CD4-positive, alpha-beta T cell treated with Interleukin-15 for 4 hours (primary cell): ENCODE measurements at places on chromosomes 11 and 22.

DNA sequence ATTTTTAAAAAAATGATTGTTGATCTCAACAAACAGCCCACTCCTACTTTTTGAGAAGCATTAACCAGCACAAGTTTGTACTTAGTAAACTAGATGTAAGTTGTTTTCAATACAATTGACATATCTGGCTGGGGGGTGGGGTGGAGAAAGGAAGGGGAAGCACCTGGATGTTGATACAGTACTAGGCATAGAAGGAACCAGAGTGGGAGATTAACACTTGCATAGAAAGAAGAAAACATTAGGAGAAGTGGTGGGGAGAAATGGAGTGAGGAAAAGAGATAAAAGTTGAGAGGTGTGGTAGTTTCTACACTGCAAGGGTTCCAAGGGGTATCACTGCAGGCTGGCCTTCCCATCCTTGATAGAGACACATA is 10.6 kb upstream of the GAB2 start:
- DNase-seq = no peak

DNA sequence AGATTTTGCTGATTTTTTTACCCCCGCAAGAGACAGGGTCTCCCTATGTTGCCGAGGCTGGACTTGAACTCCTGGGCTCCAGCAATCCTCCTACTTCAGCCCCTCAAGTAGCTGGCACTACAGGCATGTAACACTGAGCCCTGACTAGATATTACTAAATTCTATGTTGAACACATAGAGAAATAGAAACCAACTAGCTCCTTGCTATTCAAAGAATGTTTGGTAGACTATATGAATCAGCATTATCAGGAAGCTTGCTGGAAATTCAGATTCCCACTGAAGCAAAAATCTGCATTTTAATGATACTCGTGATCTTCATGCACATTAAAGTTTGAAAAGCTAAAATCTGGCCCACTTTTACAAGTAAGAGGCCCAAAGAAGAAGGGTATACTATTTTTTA is 11.9 kb downstream of the TMEM41B start:
- DNase-seq = no peak

- no peak for DNase-seq
These were observed 5.4 kb upstream of the MTMR3 start for GRCh38 chr22:29877620-29878019.

DNA sequence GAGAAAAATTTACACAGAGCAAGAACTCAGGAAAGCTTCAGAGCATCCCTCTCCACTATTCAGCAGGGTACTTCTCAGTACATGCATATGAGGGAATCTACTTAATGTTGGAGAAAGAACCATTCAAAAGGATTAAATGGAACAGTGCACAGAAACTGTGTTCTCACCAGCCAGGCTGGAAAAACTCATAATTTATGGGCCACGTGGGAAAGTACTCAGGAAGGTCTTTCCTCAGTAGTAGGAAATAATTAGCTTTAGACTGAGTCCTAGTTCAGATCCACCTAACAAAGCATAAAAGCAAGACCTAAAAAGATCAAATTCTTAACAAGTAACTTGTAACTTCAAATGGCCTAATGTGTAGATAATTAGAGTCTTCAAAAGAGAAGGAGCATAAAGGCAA is 134.0 kb downstream of the FAM76B start:
- DNase-seq = no peak

DNA sequence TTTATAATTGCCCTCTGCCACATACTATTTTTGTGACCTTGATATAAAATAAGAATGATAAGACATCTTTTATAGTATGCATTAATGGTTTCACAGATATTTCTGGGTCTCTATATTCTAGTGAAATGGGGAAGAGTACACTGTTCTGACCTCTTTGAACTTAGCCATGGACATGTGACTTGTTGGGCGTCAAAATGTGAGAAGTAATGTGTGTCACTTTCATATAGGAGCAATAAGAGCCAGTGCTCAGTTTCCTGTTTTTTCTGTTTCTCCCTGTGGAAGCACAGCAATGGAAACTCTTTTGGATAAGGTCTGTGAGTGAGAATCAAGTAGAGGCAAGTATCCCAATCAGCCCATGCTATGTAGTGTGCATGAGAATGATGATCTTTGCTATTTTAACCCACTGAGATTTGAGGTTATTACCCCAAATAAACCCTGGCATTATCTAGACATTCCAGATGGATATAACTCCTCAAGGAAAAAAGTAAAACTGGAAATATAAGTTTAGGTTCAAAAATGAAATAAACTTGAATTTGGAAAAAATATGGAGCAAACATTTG is 60.7 kb downstream of the RAB38 start:
- no peak for DNase-seq

GRCh38 chr22:19497245-19497644 is 17.5 kb downstream of the CDC45 start:
- no peak for DNase-seq

DNA sequence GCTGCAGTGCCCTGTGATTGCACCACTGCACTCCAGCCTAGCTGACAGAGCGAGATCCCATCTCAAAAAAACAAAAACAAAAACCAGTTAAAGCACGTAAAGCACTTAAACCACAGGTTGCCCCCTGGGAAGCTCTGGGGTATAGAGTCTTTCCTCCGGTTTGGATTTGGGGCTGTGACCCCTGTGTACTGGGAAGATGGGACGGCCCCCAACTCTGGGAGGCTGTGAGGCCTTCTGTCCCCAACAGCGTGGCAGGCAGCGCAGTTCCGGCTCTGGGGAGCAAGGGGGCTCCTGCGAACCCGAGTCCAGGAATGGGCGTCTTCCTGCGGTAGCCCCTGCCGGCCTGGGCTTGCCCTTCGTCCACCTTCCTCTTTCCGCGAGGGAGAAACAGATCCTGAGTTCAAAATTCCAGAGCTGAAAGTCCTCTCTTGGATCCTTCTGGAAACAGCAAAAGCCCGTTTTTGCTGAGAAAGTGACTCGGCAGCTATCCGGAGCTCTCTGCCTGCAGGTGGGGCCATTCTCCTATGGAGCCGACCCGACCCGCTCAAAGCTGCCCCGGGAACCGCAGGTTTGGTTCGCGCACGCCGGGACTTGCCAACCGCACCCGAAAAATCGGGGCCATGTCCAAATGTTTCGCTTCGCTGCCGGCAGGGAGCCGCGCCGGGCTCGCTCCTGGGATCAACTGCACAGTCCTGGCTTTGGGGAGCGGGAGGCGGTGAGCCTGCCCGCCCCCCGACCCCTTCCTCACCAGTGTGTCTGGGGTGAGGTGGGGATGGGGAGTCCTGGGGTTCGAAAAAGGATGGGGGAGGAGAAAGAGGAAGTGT is 36.3 kb upstream of the POLA2 start:
- peak; percentile 42 for DNase-seq

GRCh38 chr22:17916226-17916889 is 108.0 kb downstream of the MICAL3 start:
- no peak for DNase-seq

- DNase-seq = peak; percentile 39
These were observed 5.3 kb downstream of the BIRC3 start for GRCh38 chr11:102322560-102322959.

DNA sequence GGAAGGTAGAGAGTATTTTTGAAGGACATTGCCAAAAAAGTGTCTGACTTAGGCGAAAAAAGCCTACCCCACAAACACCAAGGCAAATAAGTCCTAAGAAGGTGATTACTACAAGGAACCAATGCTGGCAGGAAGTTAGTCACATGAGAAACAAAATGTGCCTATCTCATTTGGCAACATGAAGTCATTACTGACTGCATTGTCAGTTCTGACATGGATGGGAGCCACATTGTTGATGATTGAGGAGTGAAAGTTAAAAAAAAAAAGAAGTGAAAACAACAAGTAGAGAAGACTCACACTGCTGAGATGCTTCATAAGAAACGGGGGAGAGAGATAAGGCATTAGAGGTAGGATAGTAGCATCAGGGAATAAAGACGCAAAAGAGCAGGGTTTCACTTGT is 141.5 kb upstream of the FAT3 start:
- DNase-seq = no peak

DNA sequence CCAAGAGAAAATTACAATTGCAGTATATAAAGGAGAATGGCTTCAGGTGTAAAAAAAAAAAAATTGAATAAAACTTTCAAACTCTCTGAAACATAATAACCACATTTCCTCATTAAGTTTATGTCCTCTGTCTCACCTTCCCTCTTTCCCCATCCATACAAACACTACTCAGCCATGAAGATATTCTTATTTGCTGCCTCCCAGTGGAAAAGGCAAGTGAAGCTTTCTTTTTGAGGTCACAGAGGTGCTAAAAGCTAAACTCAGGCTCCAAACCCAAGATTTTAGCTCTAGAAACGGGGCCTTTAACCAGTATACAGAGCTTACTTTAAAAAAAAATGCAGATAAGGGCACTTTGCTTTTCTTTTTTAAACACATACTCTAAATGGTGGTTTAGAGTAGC is 1568.5 kb downstream of the FAM181B start:
- DNase-seq = no peak

- no peak for DNase-seq
These were observed 4.2 kb downstream of the APOBEC3H start for GRCh38 chr22:39101226-39101625.

- DNase-seq = no peak
These were observed 11.6 kb downstream of the CCDC157 start for GRCh38 chr22:30368420-30368819.

DNA sequence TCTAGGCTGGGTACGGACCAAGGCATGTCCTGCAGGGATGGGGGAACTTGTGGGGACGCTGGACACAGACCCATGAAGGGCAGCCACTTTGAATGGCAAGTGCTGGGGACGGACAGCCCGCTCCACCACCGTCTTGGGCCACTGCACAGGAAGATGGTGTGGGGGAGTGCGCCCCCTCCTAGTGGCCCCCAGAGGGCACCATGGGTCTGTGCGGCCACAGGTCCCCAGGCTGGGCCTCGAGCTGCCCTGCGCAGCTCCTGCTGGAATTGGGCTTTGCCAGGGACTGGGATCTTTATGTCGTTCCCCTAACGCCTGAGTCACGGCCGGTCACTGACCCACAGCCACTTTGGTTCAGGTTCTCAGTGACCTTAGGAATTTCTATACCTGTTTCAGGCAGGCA is 44.4 kb downstream of the NAT10 start:
- no peak for DNase-seq

- no peak for DNase-seq
These were observed 8.2 kb upstream of the PRRG4 start for GRCh38 chr11:32821517-32821916.

DNA sequence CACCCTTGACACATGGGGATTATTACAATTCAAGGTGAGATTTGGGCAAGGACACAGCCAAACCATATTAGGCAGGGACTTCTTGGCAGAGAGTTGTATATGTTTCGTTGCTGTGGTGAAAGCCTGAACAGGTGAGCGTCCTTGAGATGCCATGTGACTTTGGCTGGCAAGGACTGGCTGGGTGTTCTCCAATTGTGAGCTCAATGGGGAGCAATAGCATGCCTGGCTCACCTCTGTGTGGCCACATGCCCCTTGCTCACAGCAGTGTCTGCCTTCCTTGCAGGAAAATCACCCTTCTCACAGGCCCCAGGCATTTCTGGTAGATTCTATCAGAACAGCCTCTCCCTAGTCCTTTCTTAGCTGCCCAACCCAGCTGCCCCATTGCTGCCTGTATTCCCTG is 105.5 kb downstream of the PARVA start:
- DNase-seq = no peak

DNA sequence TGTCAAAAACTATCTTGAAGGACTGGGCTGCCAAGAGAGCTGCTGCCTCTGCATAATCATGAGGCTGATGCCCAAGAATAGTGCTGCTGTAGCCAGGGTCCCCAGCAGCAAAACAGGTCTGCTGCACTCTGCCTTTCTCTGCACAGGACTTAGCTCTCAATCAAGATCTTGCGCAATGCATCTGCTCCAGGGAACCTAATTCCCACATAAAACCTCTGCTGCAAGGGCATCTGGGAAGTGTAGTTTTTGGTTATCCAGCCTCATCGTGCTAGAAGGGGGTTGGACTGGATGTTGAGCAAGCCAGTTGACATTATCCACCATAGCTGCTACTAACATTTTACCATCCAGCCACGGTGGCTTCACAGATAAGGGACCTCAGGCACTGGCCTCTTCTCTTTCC is 192.7 kb downstream of the C11orf91 start:
- no peak for DNase-seq

- DNase-seq = no peak
These were observed 58.6 kb upstream of the RPS13 start for GRCh38 chr11:17135916-17136683.

DNA sequence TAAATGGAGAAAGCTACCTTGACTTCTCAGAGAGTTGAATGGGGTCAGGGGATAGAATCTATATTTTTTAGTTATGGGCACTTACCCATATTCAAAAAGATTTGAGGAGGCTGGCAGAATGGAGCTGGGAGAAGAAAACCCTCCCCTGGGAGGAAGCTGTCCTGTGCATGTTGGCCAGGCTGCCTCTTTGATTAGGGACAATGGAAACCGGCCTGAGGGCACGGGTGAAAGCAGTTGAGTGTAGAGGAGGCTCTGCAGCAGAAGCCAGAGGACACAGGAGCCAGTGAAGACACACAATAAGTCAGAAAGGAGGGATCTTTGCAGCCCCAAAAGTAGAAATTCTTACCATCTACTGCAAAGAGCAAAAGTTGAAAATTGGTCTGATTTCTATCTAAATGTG is 66.6 kb upstream of the B3GAT1 start:
- no peak for DNase-seq

DNA sequence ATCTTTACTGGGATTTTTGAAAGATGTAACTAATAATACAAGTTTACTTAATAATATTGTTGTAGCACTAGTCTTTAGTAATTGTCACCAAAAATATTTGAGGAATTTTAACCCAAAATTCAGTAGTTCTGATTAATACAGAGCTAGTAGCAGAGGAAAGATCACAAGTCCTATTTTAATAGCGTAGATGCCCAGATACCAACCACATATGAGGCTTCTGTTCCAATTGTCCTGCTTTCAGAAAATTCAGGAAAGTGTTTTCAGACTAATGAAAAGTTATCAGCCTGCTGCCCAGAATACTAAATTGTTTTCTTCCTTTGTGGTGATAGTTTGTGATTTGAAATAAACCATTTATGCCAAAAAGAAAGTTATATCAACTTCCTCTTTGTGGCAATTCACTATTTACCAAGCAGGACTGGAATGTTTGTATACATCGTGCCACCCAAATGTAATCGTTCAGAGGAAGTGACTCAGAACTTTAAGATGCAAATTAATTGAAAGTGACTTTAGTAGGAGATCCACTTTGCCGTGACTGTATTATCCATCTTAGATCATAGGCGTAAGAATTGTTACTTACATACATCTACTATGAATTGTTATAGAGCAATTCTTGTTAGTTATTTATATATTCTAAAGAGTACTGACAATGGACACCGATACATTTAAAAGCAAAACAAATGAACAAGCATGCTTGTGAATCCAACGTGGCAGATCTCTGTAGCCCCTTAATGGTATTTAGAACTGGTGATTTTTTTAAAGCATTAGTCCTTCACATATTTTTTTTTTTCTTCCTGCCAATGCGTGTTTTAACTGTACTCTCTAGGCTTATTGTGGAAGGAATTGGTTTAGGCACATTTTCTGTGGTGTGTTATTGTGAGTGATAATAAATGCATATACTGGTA is 231.0 kb downstream of the DDX10 start:
- no peak for DNase-seq

GRCh38 chr22:48083502-48083901 is 1321.1 kb downstream of the TBC1D22A start:
- DNase-seq = no peak
